ENCODE measurements at places on chromosomes 13 and 19. TPM values are rescaled to one million over a fixed set of nuclear protein-coding genes. Genes with fewer than 3 reads are reported as not detected.

DNA sequence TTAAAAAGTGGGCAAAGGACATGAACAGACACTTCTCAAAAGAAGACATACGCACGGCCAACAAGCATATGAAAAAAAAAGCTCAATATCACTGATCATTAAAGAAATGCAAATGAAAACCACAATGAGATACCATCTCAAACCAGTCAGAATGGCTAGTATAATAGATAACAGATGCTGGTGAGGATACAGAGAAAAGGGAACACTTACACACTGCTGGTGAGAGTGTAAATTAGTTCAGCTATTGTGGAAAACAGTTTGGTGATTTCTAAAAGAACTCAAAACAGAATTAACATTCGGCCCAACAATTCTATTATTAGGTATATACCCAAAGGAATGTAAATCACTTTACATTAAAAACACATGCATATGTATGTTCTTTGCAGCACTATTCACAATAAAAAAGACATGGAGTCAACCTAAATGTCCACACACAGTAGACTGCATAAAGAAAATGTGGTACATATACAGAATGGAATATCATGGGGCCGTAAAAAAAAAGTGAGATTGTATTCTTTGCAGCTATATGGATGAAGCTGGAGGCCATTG lies 1569.0 kb downstream of the OLFM4 start:
- H3K36me3 ChIP-seq, result no peaks in the 10 kb centered on the region
- H3K4me3 ChIP-seq, result no peak overlapping the region
- no peak overlapping the region for H3K27ac ChIP-seq
- no peaks in the 10 kb centered on the region for H3K27me3 ChIP-seq
- no peaks in the 10 kb centered on the region for H3K4me1 ChIP-seq
- no peak for DNase-seq

DNA sequence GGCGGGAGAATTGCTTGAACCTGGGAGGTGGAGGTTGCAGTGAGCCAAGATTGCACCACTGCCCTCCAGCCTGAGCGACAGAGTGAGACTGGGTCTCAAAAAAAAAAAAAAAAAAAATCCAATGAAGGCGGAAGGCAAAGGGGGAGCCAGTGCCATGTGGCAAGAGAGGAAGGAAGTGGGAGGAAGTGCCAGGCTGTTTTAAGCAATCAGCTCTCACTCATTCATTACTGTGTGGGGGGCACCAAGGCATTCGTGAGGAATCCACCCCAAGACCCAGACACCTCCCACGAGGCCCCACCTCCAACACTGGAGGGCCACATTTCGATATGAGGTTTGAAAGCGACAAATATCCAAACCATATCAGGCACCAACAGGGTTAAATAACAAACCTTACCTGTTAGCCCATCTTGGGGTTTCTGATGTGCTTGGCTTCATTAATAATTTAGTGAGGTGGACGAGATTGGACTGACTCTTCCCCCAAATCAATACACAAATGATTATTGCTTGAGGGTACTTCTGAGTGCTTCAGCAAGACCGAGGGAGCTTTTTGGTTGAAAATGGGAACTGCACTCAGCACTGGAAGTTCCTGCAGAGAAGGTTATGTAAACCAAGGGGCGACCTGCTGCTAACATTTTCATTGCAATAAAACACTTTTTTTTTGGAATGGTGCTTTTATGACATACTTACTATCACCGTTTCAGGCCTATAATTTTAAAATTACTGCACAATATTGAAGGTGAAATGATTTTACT lies 7.5 kb upstream of the LRP3 start:
- H3K4me3 ChIP-seq, result no peak overlapping the region
- no peak for DNase-seq
- no peaks in the 10 kb centered on the region for H3K27me3 ChIP-seq
- no peaks in the 10 kb centered on the region for H3K4me1 ChIP-seq

DNA sequence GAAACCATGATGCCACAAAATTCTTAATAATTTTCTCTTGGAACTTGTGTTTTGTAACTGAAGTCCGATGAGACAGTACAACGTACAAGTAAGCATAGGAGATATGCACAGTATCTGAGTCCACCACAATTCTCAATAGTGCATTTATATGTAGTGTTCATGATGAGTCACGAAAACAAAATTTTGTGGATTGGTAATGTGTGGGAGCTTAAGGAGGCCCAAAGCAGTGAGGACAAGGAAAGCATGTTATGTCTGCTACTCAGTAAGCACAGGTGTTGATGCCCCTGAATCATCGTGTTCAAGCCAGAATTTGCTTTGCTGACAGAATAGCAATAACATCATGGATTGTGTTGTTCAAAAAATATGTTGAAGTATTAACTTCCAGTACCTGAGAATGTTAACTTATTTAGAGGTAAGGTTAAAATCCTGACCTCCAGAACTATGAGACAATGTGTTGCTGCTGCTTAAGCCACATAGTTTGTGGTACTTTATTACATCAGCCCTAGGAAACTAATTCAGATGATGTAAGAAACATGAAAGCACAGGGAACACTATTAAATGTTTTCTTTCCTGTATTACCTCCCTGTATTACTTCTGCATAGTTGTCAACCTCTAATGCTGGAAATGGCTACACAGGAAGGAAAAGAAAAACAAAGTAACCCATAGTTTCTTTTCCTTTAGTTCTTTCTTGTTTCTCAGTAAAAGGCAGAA lies 201.3 kb downstream of the SLITRK6 start:
- H3K4me1 ChIP-seq, result no peaks in the 10 kb centered on the region
- H3K27ac ChIP-seq, result no peak overlapping the region
- no peak overlapping the region for H3K4me3 ChIP-seq
- no peaks in the 10 kb centered on the region for H3K36me3 ChIP-seq
- H3K27me3 ChIP-seq, result no peaks in the 10 kb centered on the region

GRCh38 chr13:79468819-79469218 lies 12.1 kb upstream of the NDFIP2 start:
- DNase-seq, result no peak
- no peak overlapping the region for H3K27ac ChIP-seq
- no peaks in the 10 kb centered on the region for H3K27me3 ChIP-seq

DNA sequence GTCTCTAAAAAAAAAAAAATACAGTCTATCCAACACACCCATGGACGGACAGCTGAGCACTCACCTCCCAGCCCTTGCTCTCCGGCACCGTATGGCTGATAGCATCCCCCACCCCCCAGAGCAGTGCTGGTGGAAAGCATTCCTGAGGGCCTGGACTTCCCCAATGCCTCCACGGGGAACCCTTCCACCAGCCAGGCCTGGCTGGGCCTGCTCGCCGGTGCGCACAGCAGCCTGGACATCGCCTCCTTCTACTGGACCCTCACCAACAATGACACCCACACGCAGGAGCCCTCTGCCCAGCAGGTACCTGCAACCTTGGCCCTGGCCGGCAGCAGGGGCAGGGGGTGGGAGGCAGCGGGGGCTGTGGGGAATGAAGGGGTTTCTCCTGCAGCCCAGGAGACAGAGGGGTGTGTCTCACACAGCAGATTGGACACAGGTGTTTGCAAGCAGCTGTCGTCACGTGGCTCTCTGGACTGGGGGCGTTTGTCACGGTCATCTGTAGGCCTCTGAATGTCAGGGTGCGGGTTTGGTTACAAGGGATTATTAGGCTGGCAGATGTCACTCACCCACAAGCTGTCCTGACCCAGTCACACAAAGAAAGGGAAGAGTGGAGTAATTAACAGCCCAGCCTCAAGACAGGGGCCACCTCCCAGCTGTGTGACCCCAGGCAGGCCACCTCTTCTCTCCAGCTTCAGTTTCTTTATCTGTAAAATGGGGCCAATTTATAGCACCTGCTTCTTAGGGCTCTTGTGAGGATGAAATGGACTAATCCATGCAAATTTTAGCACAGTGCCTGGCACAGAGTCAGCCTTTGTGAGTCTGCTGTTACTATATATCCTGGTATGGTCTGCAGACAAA lies 19.3 kb downstream of the PLD3 start:
- H3K36me3 ChIP-seq, result no peaks in the 10 kb centered on the region
- no peak for DNase-seq
- H3K4me3 ChIP-seq, result no peak overlapping the region
- no peaks in the 10 kb centered on the region for H3K4me1 ChIP-seq
- no peak overlapping the region for H3K27ac ChIP-seq
- H3K27me3 ChIP-seq, result no peaks in the 10 kb centered on the region

- H3K4me3 ChIP-seq, result peak overlapping the region; percentile 2
- DNase-seq, result no peak
- H3K27me3 ChIP-seq, result peaks cover 4% of the 10 kb centered on the region
- H3K36me3 ChIP-seq, result no peaks in the 10 kb centered on the region
Observed at GRCh38 chr19:19628501-19629134, 598 bp upstream of the LPAR2 start.

DNA sequence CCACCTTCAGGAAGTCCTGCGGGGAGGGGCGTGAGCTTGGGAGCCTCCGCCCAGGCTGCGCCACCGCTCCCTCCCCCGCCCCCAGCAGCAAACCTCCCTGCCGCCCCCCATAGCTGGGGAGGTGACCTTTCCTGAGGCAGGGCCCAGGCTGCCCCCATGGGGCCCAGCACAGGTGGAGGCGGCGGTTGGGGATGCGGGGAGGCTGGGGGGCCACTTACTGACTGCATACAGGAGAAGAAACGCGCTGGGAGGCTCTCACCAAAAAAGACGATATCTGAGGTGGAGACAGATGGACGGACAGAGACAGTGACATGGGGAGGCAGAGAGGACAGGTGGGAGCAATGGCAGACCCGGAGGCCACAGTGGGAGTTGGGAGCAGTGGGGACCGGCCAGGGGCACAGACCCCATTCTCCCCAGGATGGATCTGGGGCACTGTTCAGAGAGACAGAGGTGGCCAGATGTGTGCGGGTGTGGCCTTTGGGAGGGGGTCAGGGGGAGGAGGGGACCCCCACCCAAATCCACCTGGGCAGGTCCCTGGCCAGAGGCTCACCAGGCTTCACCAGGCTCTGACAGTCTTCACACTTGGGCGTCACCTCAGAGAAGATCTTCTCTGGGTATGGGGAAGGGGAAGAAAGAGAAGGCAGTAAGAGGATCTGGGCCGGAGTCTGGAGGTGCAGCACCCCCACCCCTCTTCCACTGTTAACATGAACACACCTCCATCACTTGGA lies 3.0 kb upstream of the RINL start:
- H3K4me1 ChIP-seq, result no peaks in the 10 kb centered on the region
- H3K36me3 ChIP-seq, result no peaks in the 10 kb centered on the region
- no peak overlapping the region for H3K4me3 ChIP-seq
- no peak overlapping the region for H3K27ac ChIP-seq
- no peak for DNase-seq

DNA sequence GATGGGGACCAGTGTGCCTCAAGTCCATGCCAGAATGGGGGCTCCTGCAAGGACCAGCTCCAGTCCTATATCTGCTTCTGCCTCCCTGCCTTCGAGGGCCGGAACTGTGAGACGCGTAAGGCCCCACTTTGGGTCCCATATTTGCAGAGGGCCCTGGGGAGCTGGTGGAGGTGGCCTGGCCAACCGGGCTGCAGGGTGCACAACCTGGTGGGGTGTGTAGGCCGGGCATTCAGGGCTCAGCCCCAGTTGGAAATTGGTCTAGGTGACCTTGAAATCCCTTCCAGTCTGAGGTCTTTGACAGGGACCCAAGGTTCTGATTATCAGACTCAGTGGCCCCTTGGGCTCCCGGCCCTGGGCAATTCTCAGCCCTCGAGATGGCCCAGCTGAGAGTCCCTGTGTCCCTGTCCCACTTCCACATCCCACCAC lies 8.3 kb downstream of the F7 start:
- no peaks in the 10 kb centered on the region for H3K36me3 ChIP-seq
- no peak overlapping the region for H3K4me3 ChIP-seq
- H3K27me3 ChIP-seq, result peaks cover 8% of the 10 kb centered on the region
- DNase-seq, result peak; percentile 6
- H3K27ac ChIP-seq, result no peak overlapping the region
- H3K4me1 ChIP-seq, result no peaks in the 10 kb centered on the region

DNA sequence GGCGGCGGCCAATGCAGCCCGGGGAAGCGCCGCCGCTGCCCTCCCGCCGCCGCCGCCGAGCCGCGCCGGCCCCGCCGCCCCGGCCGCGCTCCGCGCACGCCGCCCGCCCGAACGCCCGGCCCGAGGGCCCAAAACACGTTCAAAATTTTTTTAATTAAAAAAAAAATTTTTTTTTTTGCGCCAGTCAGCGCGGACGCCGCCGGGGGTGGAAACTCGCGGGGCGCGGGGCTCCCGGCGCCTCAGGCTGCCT lies 468 bp downstream of the HMGB1 start:
- H3K27me3 ChIP-seq, result no peaks in the 10 kb centered on the region
- peak overlapping the region; percentile 100 for H3K27ac ChIP-seq
- no peaks in the 10 kb centered on the region for H3K36me3 ChIP-seq
- no peak for DNase-seq
- no peaks in the 10 kb centered on the region for H3K4me1 ChIP-seq

DNA sequence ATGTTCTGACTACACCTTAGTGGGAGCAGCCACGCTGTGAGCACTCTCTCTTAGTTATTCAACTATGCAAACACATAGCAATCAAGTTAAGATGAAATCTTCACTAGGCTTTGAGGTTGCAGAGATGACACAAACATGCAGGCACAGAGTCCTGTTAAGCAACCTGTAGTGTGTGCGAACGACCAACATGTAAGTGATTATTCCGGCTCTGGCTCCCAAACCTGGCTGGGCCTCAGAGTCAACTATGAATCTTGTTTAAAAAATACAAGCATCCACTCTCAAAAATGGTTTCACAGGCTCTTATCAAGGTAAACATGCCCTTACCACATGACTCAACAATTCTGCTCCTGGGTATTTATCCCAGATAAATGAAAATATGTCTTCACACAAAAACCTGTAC lies 91.4 kb downstream of the IRS2 start:
- H3K27me3 ChIP-seq, result no peaks in the 10 kb centered on the region
- no peaks in the 10 kb centered on the region for H3K36me3 ChIP-seq
- H3K27ac ChIP-seq, result no peak overlapping the region
- no peak for DNase-seq

- DNase-seq, result no peak
- H3K27ac ChIP-seq, result no peak overlapping the region
- no peaks in the 10 kb centered on the region for H3K27me3 ChIP-seq
- H3K4me3 ChIP-seq, result no peak overlapping the region
- no peaks in the 10 kb centered on the region for H3K36me3 ChIP-seq
Observed at GRCh38 chr13:114146173-114146572, 13.8 kb upstream of the RASA3 start.

DNA sequence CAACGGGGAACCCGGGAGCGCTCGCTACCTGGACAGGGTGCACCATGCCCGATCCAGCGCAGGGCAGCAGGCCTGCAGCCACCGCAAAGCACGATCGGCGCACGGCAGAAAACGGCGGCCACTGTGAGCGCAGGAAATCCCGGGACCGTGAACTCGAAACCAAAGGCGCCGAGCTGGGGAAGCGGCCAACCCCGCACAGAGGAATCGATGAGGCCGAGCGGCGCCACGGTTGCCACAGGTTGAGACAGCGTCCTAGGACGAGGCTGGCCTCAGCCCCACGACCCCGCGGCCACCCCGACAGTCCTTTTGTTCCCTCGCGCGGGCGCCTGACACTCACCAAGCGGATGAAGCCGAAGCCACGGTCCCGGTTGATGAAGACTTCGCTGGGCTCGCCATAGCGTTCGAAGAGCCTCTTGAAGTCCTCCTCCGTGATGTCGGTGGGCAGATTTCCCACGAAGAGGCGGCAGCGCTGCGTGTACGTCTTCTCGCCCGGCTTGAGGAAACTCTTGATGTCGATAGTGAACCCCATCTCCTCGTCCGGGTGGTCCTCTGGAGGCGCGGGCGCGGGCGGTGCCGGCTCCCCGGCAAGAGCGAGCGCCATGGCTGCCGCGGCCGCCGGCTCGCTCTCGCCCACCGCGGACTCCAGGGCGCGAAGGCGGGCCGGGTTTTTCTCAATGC lies 557 bp downstream of the PSPC1 start:
- no peaks in the 10 kb centered on the region for H3K4me1 ChIP-seq
- peak overlapping the region; percentile 88 for H3K27ac ChIP-seq
- peak; percentile 47 for DNase-seq
- no peaks in the 10 kb centered on the region for H3K36me3 ChIP-seq
- H3K27me3 ChIP-seq, result no peaks in the 10 kb centered on the region
- peak overlapping the region; percentile 80 for H3K4me3 ChIP-seq

ZIC5 gene
- total RNA-seq, result not detected

Measured in uterus (tissue), 4 donors.